H1 (cell line): ENCODE measurements at places on chromosomes 16 and 17.

DNA sequence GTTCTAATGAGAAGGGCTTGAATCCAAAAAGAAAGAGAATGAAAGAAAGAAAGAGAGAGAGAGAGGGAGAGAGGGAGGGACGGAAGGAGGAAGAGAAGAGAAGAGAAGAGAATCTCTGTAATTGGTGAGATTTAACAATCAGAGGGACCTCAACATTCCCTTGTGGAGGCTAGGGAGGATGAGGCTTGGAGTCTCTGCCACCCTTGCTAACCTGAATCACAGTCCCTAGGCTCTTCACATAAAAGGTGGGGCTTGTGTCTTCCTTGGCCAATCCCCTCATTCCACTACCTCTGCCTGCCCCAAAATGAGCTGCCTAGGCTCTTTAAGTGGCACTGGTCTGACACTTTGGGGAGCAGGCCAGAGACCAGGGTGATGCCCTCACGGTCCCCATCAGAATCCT, 30.1 kb downstream of the PIPOX start:
- DNase-seq = no peak

- no peak for DNase-seq
These were observed 78.3 kb upstream of the TBX2 start for GRCh38 chr17:61321344-61321743.

GRCh38 chr17:50144845-50145531, 5.5 kb downstream of the PPP1R9B start:
- DNase-seq = no peak

- peak; percentile 52 for DNase-seq
These were observed 275.5 kb upstream of the IRX5 start for GRCh38 chr16:54655121-54655590.

DNA sequence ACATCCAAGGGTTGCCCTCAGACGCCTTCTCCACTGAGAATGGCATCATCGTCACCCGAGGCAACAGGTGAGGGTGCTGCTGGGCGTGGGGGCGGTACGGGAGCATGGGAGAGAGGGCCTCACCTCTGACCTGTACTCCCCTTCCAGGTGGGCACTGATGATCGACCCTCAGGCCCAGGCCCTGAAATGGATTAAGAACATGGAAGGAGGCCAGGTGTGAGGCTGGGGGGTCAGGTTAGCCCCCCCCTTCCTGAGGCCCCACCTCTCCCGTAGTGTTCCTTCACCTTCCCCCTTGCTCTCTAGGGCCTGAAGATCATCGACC, 16.4 kb upstream of the KDM6B start:
- no peak for DNase-seq

DNA sequence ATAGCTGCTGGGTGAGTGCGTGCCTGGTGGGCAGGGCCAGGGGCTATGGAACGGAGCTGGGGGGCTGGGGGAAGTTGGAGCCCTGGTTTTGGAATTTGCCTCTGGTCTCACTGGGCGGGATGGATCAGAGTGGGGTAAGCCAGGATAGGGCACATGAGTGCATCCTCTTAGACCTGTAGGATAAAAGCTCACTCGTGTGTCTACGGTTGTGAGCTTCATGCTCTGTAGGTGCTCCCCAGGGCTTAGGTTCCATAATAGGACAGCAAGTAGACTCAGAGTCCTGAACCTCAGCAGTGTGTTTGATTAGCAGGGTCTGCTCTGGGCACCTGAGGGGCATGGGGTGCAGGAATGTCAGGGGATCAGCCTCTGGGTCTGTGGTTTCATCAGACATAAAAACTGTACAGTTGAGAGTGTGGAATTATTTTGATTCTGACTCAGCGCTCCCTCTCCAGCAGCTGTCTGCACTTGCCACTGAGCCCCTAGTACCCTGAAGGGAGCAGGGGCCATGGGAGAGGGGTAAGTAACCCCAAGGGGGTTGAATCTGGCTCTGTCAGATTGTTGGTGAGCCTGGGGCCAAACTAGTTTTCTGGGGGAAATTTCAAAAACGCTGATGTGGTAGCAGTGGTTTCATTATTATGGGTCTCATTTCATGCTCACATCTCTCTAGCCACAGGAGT, 84.2 kb upstream of the LGALS9 start:
- no peak for DNase-seq

GRCh38 chr16:89443727-89444084, 46.7 kb downstream of the ANKRD11 start:
- no peak for DNase-seq

- DNase-seq = no peak
These were observed 973 bp upstream of the UBTF start for GRCh38 chr17:44220213-44221083.
